ENCODE measurements at places on chromosomes 11 and 22.

- peak overlapping the region; percentile 84 for H3K27ac ChIP-seq
- H3K4me3 ChIP-seq, result no peak overlapping the region
- peaks cover 98% of the 10 kb centered on the region for H3K4me1 ChIP-seq
- DNase-seq, result no peak
- no peaks in the 10 kb centered on the region for H3K27me3 ChIP-seq
- no peaks in the 10 kb centered on the region for H3K36me3 ChIP-seq
These were observed 86.8 kb downstream of the WT1 start for GRCh38 chr11:32348502-32348901.

- H3K4me1 ChIP-seq, result no peaks in the 10 kb centered on the region
- peaks cover 6% of the 10 kb centered on the region for H3K27me3 ChIP-seq
- no peak overlapping the region for H3K4me3 ChIP-seq
- H3K36me3 ChIP-seq, result no peaks in the 10 kb centered on the region
These were observed 262.6 kb upstream of the SORL1-AS1 start for GRCh38 chr11:121715405-121715804.

GRCh38 chr11:70876685-70877084, 375.7 kb downstream of the SHANK2 start:
- no peak overlapping the region for H3K27ac ChIP-seq
- H3K4me3 ChIP-seq, result no peak overlapping the region
- no peaks in the 10 kb centered on the region for H3K36me3 ChIP-seq
- H3K4me1 ChIP-seq, result peaks cover 43% of the 10 kb centered on the region

DNA sequence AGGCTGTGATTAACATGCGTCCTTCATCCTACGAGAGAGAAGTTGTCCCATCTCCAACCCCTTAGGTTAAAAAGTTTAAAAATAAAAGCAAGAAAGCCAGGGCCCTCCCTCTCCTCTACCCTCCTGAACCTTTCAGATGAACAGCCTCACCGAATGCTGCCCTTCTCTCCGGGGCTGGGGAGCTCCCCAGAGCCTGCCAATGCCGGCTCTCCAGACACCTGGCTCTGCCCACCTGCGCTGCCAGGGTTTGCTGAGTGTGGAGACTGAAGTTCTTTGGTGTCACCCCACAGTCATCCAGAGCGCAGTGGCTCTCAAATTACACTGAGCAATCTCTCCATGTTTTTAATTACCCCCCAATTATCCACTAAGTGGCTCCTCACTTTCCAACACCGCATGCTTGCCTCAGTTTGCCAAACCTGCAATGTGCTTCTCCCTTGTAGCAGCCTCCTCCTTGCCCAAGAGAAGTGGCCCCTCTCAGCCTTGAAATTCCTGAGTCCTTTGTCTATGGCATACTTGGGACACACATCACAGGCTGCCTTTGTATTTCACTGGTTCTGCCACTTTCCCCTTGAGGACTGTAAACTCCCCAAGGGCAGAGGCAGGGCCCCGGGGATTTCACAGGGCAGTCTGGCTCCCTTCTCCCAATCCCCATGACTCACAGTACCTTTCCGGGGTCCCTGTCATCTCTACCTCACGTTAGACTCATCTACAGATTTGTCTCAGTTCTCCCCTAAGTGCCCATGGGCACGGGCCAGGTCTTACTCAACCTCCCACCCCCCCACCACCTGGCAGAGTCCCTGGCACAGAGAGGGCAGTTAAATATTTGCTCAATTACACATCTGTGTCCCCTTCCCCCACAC, 2.0 kb downstream of the MYH9 start:
- H3K27me3 ChIP-seq, result no peaks in the 10 kb centered on the region
- DNase-seq, result no peak

GRCh38 chr11:86108191-86108590, 39.3 kb upstream of the PICALM start:
- no peak overlapping the region for H3K27ac ChIP-seq
- DNase-seq, result no peak
- peaks cover 6% of the 10 kb centered on the region for H3K27me3 ChIP-seq
- no peak overlapping the region for H3K4me3 ChIP-seq
- H3K4me1 ChIP-seq, result no peaks in the 10 kb centered on the region
- H3K36me3 ChIP-seq, result peaks cover 9% of the 10 kb centered on the region

DNA sequence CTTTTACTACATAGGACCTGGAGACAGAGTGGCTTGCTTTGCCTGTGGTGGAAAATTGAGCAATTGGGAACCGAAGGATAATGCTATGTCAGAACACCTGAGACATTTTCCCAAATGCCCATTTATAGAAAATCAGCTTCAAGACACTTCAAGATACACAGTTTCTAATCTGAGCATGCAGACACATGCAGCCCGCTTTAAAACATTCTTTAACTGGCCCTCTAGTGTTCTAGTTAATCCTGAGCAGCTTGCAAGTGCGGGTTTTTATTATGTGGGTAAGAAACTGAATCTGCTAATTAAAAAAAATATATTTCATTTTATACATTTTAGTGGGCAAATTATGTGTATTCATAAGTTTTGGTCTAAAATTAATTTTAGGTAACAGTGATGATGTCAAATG, 7.8 kb downstream of the BIRC3 start:
- no peak overlapping the region for H3K27ac ChIP-seq
- H3K27me3 ChIP-seq, result peaks cover 9% of the 10 kb centered on the region
- no peak for DNase-seq
- H3K36me3 ChIP-seq, result no peaks in the 10 kb centered on the region
- peaks cover 4% of the 10 kb centered on the region for H3K4me1 ChIP-seq
- no peak overlapping the region for H3K4me3 ChIP-seq

GRCh38 chr11:117185736-117186430, 7.3 kb downstream of the SIDT2 start:
- H3K4me1 ChIP-seq, result peaks cover 32% of the 10 kb centered on the region
- H3K27me3 ChIP-seq, result peaks cover 6% of the 10 kb centered on the region
- peaks cover 20% of the 10 kb centered on the region for H3K36me3 ChIP-seq
- H3K4me3 ChIP-seq, result no peak overlapping the region
- peak overlapping the region; percentile 45 for H3K27ac ChIP-seq

GRCh38 chr11:1054143-1055108, 17.9 kb upstream of the MUC6 start:
- peak; percentile 7 for DNase-seq
- peaks cover 10% of the 10 kb centered on the region for H3K27me3 ChIP-seq
- H3K4me3 ChIP-seq, result no peak overlapping the region
- peaks cover 32% of the 10 kb centered on the region for H3K4me1 ChIP-seq

GRCh38 chr22:20240447-20240764, 27.7 kb downstream of the RTN4R start:
- DNase-seq, result peak; percentile 69
- H3K36me3 ChIP-seq, result no peaks in the 10 kb centered on the region
- no peak overlapping the region for H3K27ac ChIP-seq

GRCh38 chr11:66579017-66579606, 10.7 kb upstream of the CTSF start:
- H3K27me3 ChIP-seq, result peaks cover 29% of the 10 kb centered on the region
- H3K4me3 ChIP-seq, result no peak overlapping the region
- H3K27ac ChIP-seq, result no peak overlapping the region
- DNase-seq, result peak; percentile 88
- peaks cover 44% of the 10 kb centered on the region for H3K4me1 ChIP-seq

- H3K4me3 ChIP-seq, result no peak overlapping the region
- H3K27ac ChIP-seq, result no peak overlapping the region
- H3K4me1 ChIP-seq, result no peaks in the 10 kb centered on the region
- H3K36me3 ChIP-seq, result peaks cover 25% of the 10 kb centered on the region
- H3K27me3 ChIP-seq, result peaks cover 7% of the 10 kb centered on the region
These were observed 12.3 kb upstream of the CYP2D6 start for GRCh38 chr22:42142771-42143461.

GRCh38 chr11:46392421-46393230, 1.1 kb upstream of the CHRM4 start:
- peaks cover 56% of the 10 kb centered on the region for H3K27me3 ChIP-seq
- H3K4me3 ChIP-seq, result peak overlapping the region; percentile 82
- H3K4me1 ChIP-seq, result peaks cover 27% of the 10 kb centered on the region
- DNase-seq, result peak; percentile 96

DNA sequence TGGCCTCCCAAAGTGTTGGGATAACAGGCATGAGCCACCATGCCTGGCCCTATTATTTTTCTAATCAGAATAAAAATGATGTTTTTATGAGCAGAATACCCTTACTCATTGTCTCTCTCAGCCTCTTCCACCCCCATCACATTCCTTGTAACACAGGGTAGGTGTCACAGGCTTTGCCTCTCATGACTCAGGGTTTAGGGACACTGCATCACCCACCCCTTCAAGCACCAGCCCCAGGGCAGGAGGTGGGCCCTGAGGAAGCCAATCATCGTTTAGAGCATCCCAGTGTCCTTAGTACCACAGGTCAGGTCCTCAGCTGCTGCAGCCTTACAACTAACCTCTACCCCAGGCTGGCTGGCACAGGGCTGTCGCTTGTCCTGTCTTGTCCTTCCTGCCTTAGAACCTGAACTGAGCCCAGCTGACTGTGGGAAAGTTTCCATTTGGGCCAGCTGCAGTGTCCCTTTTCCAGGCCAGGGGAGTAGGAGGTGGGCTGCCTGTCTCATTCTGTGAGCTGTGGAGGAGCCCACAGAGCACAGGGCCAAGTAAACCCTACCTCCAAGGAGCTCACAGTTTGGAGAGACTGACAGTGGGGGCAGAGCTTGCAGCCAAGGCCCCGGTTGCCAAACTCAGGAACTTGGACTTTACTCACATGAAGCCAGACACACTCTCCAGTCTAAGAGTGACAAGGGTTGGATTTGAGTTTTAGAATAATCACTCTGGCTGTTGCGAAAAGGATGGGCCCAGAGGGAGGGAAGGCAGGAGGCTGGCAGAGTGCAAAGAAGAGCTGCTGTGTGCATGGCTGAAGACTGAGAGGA, 19.5 kb upstream of the UVRAG start:
- no peak for DNase-seq
- no peak overlapping the region for H3K27ac ChIP-seq
- H3K36me3 ChIP-seq, result no peaks in the 10 kb centered on the region
- peaks cover 7% of the 10 kb centered on the region for H3K27me3 ChIP-seq
- H3K4me1 ChIP-seq, result peaks cover 12% of the 10 kb centered on the region
- H3K4me3 ChIP-seq, result no peak overlapping the region

GRCh38 chr11:42239188-42239587, 779.7 kb upstream of the LRRC4C start:
- peaks cover 21% of the 10 kb centered on the region for H3K4me1 ChIP-seq
- H3K27me3 ChIP-seq, result peaks cover 4% of the 10 kb centered on the region
- H3K27ac ChIP-seq, result no peak overlapping the region

GRCh38 chr11:9687711-9688477, 24.0 kb downstream of the SWAP70 start:
- no peak overlapping the region for H3K4me3 ChIP-seq
- peaks cover 18% of the 10 kb centered on the region for H3K4me1 ChIP-seq
- DNase-seq, result no peak
- H3K36me3 ChIP-seq, result no peaks in the 10 kb centered on the region

GRCh38 chr11:118792570-118793124, 1.7 kb upstream of the DDX6 start:
- peaks cover 6% of the 10 kb centered on the region for H3K36me3 ChIP-seq
- no peaks in the 10 kb centered on the region for H3K27me3 ChIP-seq
- peak; percentile 54 for DNase-seq
- H3K4me1 ChIP-seq, result peaks cover 39% of the 10 kb centered on the region

- peaks cover 56% of the 10 kb centered on the region for H3K4me1 ChIP-seq
- no peak overlapping the region for H3K27ac ChIP-seq
- peak overlapping the region; percentile 82 for H3K4me3 ChIP-seq
These were observed 12.3 kb downstream of the STARD10 start for GRCh38 chr11:72781313-72782080.

- H3K27ac ChIP-seq, result peak overlapping the region; percentile 46
- H3K4me1 ChIP-seq, result peaks cover 21% of the 10 kb centered on the region
- H3K36me3 ChIP-seq, result peaks cover 63% of the 10 kb centered on the region
- peaks cover 5% of the 10 kb centered on the region for H3K27me3 ChIP-seq
- no peak for DNase-seq
These were observed 7.3 kb downstream of the SART1 start for GRCh38 chr11:65968600-65969482.

DNA sequence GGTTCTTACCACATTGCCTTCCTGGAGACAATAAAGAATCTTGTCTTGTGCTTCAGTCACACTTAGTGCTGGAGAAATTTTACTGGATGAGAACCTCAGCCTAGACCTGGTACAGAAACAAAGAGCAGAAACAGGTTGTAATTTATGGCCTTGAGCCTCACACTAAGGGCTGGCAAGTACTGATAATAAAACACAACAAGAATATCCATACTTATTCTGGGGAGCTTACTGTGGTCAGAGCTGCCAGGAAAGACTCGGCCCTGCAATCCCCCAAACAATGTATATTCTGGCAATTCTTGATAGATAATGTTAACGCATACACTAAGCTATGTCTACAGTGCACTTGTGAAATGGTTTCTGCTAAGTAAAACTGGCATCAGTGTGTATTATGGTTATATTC, 9.7 kb downstream of the SNX19 start:
- H3K27ac ChIP-seq, result no peak overlapping the region
- H3K36me3 ChIP-seq, result peaks cover 60% of the 10 kb centered on the region
- DNase-seq, result no peak
- no peaks in the 10 kb centered on the region for H3K27me3 ChIP-seq

GRCh38 chr22:27377501-27378295, 423.9 kb downstream of the MN1 start:
- H3K36me3 ChIP-seq, result peaks cover 6% of the 10 kb centered on the region
- no peak overlapping the region for H3K4me3 ChIP-seq
- H3K27ac ChIP-seq, result no peak overlapping the region
- H3K27me3 ChIP-seq, result peaks cover 23% of the 10 kb centered on the region
- peaks cover 60% of the 10 kb centered on the region for H3K4me1 ChIP-seq
- DNase-seq, result no peak

DNA sequence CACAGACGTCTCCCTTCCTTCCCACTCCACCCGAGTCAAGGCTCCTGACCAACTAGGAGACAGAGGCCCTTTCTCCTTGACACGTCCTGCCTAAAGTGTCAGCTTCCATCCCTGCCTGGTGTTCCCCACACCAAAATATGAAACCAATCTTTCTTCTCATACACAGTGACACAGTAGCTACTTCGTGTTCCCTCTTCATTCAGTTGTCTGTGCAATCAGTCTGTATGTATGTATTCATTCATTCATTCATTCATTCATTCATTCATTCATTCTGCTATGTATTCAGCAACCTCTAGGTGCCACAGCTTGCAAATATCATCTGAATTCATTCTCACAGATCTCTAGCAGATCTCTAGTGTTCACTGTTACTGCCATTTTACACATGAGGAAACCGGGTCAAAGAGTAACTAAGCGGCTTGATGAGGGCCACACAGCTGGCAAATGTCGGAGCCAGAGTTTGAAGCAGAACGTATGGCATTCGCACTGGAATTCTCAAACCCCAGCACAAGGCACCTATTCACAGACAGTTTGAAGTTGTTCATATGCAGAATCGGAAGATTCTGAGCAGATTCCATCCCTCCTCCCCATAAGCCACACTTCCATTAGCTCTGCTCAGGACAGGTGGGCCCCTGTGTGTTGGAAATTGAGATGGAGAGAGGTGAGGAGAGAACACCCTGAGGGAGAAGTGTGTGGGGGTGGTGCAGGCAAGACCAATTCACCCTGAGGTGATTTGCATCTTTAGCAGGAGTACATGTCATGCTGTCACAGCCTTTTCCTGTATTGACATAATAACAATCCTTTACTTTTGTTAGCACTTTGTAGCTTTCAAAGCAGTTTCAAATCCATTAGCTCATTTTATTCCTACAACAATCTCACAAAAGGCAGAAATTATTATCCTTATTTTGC, 275.7 kb downstream of the ST3GAL4 start:
- no peak for DNase-seq
- no peak overlapping the region for H3K27ac ChIP-seq
- H3K4me1 ChIP-seq, result peaks cover 39% of the 10 kb centered on the region
- peaks cover 8% of the 10 kb centered on the region for H3K27me3 ChIP-seq
- H3K4me3 ChIP-seq, result no peak overlapping the region

GRCh38 chr11:58926695-58927094, 12.6 kb upstream of the GLYATL1 start:
- H3K4me3 ChIP-seq, result peak overlapping the region; percentile 65
- no peaks in the 10 kb centered on the region for H3K27me3 ChIP-seq
- peaks cover 75% of the 10 kb centered on the region for H3K4me1 ChIP-seq
- DNase-seq, result no peak

- H3K4me1 ChIP-seq, result peaks cover 34% of the 10 kb centered on the region
- DNase-seq, result no peak
- no peaks in the 10 kb centered on the region for H3K36me3 ChIP-seq
- no peaks in the 10 kb centered on the region for H3K27me3 ChIP-seq
- peak overlapping the region; percentile 85 for H3K27ac ChIP-seq
These were observed 851 bp upstream of the GRAMD4 start for GRCh38 chr22:46619240-46619829.

Measured in nephron progenitor cell (in vitro differentiated cells).